ENCODE measurements at places on chromosomes 1 and 21.

DNA sequence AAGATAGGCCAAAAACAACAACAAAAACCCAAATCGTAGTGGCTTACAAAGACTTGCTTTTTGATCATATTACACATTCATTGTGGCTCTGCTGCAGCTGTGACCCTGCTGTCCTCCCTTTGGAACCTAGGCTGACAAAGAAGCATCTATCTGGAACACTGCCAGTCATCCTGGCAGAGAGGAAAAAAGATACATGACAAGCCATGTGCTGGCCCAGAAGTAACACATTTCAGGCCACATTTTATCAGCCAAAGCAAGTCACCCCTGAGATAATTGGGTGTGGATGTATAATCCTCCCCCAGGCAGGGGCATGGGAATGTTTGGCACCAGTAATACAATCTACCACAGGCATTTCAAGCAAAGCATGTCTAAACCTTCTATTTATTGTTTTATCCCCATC is 37.2 kb upstream of the AGO1 start:
- DNase-seq = no peak

GRCh38 chr1:161866241-161866640 is 100.1 kb downstream of the ATF6 start:
- no peak for DNase-seq

DNA sequence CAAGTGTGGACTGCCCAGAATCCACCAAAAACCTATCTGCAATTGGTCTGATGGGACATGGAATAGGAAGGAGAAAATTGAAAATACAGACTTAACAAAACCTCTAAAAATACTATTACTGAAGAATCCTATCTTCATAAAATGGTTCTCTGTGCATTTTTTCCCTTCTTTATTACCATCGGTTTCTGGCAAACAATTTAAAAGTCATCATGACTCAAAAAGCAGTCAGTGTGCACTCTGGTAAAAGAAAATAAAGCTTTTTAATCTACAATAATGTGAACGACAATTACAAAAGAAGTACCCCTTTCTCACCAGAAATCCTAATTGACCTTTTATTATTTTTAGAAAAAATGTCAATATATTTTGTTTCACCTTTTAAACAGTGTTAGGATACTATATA is 186.3 kb downstream of the TPR start:
- DNase-seq = no peak

GRCh38 chr1:32695098-32695904 is 7.3 kb downstream of the SYNC start:
- peak; percentile 49 for DNase-seq

DNA sequence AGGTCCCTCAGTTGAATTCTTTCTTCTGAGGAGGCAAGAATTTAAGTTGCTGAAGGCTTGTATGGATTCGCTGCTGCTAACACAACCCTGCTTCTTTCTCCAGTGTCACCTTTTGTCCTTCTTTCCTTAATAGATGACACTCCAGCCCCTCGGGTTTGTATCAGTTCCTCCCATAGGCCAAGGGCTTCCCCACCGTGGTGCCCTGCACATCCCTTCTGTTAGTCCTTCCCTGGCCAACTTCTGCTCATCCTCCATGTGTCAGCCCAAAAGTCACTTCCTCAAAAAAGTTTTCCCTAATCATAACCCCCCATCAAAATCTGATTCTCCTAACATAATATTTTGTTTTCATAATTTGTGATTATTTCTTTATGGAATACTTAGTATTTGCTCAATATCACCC is 190.4 kb downstream of the RHOU start:
- no peak for DNase-seq

GRCh38 chr21:16540966-16541727 is 811.4 kb downstream of the USP25 start:
- DNase-seq = no peak

DNA sequence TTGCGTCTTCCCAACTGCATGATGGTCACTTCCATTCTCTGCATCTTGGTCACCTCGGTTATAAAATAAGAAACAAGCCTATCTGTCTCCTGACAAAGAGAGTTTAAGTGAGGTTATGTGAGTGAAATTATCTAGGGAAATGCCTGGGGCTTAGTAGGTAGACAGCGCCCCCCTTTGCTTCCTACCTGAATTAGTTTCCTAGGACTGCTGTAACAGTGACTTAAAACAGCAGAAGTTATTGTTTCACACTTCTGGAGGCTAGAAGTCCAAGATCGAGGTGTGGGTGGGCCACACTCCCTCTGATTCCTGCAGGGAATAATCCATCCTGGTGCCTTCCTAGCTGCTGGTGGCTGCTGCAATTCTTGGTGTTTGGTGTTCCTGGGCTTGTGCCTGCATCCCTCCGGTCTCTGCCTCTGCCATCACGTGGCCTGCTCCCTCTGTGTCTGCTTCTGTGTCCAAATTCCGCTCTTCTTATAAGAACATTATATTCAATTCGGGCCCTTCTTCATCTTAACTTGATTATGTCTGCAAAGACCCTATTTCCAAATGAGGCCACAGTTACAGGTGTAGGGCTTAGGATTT is 92.6 kb downstream of the IGSF21 start:
- no peak for DNase-seq

DNA sequence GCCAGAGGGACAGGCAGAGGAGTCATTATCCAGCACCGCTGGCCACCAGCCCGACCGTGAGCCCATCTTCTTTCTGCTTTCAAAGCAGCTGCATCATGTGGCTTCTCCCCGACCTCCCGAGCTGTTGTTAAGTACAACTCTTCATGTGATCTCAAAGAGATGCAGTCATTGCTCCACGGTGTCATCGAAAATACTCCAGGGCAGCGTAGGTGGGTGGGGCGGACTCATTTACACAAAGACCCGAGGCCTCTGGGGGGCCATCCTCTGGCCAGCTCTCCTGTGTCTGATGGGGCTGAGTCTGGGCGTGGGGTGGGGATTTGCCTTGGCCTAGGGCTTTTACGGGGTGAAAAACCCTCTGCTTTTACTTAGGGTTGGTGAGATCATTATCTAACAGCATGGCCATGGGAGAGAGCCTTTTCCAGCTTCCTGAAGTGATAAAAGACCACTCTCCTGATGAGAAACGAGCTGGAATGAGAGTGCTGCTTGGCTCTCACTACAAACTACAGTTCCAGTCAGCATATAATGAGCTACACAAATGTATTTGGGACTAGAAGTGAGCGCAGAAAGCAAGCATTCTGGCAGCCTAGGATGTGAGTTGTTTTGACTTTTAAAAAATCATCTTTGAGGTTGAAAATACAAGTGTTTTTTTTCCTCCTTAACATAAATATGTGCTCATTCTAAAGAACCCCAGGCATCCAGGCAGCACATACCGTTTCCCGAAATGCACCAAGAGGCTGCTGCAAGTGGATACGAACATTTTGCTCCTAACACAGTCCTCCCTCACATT is 165.0 kb downstream of the RHOU start:
- no peak for DNase-seq

Measured in hepatic stellate cell (primary cell).